ENCODE measurements at places on chromosomes 1 and 21. TPM values are rescaled to one million over a fixed set of nuclear protein-coding genes. Genes with fewer than 3 reads are reported as not detected.

GRCh38 chr1:35030756-35031446 lies 844 bp downstream of the ZMYM6 start:
- DNase-seq = no peak
- H3K4me3 ChIP-seq = peak overlapping the region; percentile 41
- H3K27ac ChIP-seq = peak overlapping the region; percentile 95

DNA sequence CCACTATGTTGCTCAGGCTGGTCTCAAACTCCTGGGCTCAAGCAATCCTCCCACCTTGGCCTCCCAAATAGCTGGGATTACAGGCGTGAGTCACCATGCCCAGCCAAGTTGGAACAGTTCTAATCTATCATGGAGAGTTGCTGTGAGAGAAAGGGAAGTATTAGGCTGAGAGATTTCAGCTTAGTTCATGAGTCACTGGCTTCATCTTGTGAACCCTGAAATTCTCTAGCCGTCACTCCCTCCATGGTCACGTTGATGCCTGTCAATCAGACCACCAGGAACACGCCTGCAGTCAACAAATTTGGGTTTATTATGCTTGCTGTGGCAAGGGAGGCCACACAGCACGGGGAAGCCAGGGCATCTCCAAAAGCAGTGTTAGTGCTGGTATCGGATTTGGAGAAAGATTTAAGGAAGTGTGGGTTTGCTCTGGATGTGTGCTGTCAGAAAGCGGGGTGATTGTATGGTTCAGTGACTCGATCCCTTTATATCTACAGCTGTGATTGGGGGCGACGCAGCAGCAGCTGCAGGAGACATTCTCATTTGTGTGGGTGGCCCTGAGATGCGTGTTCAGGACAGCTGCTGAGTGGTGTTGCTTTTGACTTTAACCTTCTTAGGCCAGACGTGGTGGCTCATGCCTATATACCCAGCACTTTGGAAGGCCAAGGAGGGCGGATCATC lies 18.7 kb downstream of the UQCRHL start:
- peaks cover 44% of the 10 kb centered on the region for H3K4me1 ChIP-seq
- no peaks in the 10 kb centered on the region for H3K27me3 ChIP-seq
- H3K4me3 ChIP-seq = no peak overlapping the region
- DNase-seq = no peak
- no peaks in the 10 kb centered on the region for H3K36me3 ChIP-seq

- H3K4me1 ChIP-seq = no peaks in the 10 kb centered on the region
- DNase-seq = no peak
- no peaks in the 10 kb centered on the region for H3K27me3 ChIP-seq
- no peak overlapping the region for H3K27ac ChIP-seq
- no peak overlapping the region for H3K4me3 ChIP-seq
Measured at GRCh38 chr1:24302209-24302611, 16.9 kb upstream of the GRHL3 start.

- no peak overlapping the region for H3K27ac ChIP-seq
- H3K4me1 ChIP-seq = no peaks in the 10 kb centered on the region
- H3K4me3 ChIP-seq = no peak overlapping the region
- no peaks in the 10 kb centered on the region for H3K36me3 ChIP-seq
- no peaks in the 10 kb centered on the region for H3K27me3 ChIP-seq
Measured at GRCh38 chr1:192445839-192446489, 129.2 kb downstream of the RGS21 start.

GRCh38 chr1:150562446-150563339 lies 13.5 kb downstream of the ADAMTSL4 start:
- H3K4me1 ChIP-seq = peaks cover 41% of the 10 kb centered on the region
- peak overlapping the region; percentile 46 for H3K4me3 ChIP-seq

The RSPH1 gene
- total RNA-seq = 0.51 TPM

The MYBPH gene
- total RNA-seq = 25.9 TPM
